GM10248 (cell line): ENCODE measurements at places on chromosomes 2 and 18.

- DNase-seq: no peak
Observed at GRCh38 chr2:136323195-136323594, 205.2 kb upstream of the CXCR4 start.

- DNase-seq: no peak
Observed at GRCh38 chr2:45103351-45104345, 94.4 kb upstream of the SIX2 start.

DNA sequence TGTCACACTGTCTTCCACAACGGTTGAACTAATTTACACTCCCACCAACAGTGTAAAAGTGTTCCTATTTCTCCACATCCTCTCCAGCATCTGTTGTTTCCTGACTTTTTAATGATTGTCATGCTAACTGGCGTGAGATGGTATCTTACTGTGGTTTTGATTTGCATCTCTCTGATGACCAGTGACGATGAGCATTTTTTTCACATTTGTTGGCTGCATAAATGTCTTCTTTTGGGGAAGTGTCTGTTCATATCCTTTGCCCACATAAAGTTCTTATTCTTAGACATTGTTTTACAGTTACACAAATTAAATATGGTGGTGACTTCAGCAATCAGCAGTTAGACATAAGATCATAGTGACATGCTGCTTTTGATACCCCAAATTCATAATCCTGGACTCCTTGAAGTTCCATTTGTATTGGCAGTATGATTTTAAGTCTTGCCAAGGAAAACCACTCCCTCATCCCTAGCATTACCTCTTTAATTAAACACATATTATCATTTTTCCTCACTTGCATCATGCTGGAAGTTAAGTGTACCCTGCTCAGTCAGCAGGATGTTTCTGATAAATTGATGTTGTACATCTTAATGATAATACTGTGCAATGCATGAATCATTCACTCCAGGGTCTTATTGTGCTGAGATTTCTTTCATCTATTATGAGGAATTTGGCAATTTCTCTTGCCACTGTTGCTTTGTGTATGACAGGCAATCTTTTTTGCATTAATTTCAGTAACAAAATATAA is 67.6 kb upstream of the STAT1 start:
- DNase-seq: no peak

DNA sequence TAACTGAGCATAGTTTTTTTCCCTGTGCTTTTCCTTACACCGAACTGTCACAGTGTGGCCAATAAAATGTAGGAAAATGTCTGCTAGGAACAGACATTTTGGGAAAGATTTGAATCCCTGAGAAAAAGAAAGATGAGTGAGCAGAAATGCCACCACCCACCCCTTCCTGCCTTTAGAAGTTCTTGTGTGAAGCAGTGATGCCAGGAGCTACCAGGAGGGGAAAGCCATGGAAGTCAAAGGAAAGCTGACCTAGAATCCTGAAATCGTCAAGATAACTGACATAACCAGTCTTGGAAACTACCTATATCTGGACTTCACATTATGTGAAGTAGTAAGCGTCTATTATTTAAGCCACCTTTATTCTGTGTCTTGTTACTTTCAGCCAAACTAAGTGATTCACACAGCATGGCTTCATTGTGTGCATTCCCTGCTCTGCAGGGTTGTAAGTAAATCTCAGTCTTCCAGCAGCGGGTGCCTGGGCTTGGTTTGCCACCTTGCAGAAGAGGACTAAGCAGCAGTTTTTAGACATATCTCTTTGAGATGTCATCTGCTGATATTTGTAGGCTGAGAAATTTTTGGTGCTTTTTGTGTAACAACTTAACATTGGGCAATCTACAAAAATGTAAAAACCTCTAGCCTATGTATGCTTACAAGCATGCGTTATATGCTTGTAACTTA is 11.2 kb upstream of the SPRED2 start:
- DNase-seq: no peak

DNA sequence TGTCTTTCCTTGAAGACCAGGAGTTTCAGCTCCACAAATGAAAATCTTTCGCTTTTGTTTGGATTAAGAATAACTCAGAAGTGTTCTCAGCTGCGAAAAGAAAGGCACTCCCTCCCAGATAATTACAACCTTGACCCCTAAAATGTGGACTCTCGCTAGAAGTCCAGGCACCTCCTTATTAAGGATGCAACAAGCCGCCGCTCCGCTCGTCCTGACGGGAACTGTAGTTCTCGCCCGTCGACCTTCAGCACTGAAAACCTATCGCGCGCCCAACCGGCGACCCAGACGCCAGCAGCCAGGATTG is 559 bp downstream of the IMMT start:
- DNase-seq: no peak

DNA sequence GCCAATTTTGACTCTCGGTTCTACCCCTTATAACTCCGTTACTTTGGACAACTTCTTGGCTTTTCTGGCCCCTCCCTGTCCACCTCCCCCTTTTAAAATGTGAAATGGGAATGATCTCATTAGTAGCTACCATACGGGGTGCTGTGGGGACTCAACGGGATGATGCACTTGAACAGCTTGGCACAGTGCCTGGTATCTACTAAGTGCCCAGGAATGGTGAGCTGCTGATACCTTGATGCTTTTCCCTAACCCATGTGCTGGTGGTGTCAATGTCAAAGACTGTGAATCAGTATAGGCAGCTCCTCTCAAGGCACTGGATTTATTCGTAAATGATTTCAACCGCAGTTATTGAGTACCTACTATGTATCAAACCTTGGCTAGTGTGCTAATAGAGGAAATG is 204.2 kb downstream of the LOXHD1 start:
- no peak for DNase-seq

DNA sequence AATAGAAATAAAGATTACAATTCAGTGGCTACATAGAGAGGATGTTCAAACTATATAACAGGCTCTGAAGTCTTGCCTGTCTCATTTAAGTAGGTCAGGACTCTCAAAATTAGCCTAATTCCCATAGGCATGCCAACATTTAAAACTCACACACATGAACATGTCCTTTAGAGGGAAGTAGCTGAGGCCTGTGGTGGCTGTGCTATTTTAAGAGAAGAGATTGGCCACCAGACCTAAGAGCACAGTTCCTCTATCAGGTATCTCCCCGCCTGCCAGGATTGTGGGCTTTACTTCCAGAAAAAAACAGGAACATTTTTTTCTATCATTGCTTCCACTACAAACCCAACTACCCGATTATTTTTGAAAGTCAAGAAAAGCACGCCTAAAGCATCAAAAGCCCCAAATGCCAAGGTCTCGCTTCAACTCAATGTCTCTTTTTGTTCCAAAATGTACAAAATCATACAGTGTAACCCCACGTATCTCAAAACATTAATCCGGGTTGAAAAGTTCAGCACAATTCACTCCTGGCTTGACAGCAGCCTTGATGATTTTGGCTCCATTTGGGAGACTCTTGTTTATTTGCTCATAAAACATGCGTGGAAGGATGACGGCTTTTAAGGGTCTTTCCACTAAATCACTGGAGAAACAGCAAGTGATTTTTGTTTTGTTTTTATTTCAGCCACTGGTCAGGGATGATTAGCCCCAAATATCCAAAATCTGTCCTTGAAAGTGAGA is 15.3 kb downstream of the FHL2 start:
- DNase-seq: no peak

GRCh38 chr2:88170472-88170892 is 336 bp downstream of the THNSL2 start:
- DNase-seq: no peak

- no peak for DNase-seq
Observed at GRCh38 chr2:158414538-158414937, 42.0 kb downstream of the CCDC148 start.

DNA sequence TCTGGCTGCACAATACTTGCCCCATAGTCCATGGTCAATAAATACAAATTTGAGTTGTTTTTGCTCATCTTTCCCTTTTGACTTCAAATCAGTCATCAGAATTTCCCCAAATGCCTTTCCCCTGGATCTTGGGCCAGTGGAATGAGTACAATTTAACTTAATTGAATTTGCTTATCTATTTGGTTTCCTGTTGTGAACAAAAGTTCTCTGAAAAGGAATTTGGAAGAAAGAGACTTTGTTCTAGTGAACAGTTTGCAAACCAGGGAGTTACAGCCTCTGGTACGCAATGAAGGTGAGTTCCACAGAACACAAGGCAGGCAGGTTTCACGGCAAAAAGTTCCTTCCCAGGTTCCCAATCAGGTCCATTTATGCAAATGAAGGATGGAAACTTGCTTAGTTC is 1.2 kb upstream of the UGT1A1 start:
- DNase-seq: no peak

- no peak for DNase-seq
Observed at GRCh38 chr2:241065355-241065803, 36.7 kb downstream of the MTERF4 start.

- no peak for DNase-seq
Observed at GRCh38 chr18:50695431-50696176, 124.2 kb downstream of the MRO start.

GRCh38 chr2:197460649-197461048 is 7.3 kb downstream of the COQ10B start:
- no peak for DNase-seq

DNA sequence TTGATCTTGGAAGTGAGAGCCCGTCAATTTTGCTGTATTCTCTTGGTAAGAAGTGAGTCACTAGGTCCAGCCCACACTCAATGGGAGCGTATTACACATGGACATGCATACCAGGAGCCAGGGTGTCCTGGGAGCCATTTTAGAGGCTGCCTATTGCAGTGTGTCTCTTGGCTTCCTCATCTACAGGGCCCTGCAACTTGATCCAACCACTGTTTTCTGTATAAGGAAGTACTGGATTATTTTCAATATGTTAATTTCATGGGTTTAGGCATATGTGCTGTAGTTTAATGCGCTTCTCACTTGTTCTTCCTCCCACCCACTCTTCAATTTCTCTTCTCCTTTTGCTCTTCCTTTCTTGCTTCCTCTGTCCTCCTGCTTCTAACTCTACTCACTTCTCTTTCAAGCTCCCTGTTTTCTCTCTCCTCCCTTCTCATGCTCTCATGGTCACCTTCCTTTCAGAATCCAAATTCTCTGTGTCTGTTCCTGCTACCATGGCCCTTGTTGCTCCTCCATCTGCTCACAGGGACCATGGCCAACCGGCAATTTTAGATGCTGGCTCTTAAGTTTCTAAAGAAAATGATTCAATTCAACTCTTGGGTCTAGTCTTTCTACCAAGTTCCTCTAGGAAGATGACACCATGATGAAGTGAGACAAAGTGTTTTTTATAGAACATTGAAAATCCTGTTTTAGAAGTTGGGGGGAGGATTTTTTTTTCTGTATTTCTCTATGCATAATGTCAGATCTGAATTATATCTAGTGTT is 152.0 kb upstream of the ZEB2 start:
- DNase-seq: no peak

DNA sequence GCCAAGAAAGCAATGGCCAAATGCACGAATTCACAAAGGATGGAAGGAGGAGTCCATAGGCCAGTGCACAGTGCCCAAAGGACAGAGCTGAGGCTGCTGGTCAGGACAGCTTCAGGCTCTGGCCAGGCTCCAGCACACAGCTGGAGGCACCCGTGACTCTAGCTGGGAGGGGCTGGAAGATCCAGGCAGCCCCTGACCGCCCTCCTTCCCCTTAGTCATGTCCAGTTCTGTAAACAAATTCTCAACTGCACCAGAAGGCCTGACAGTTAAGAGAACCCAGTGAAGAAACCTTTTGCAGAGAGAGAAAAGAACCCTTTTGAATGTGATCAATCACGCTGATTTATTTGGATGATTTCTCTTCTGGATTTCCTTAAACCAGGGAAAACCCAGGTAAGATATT is 7.7 kb upstream of the YWHAQ start:
- no peak for DNase-seq

DNA sequence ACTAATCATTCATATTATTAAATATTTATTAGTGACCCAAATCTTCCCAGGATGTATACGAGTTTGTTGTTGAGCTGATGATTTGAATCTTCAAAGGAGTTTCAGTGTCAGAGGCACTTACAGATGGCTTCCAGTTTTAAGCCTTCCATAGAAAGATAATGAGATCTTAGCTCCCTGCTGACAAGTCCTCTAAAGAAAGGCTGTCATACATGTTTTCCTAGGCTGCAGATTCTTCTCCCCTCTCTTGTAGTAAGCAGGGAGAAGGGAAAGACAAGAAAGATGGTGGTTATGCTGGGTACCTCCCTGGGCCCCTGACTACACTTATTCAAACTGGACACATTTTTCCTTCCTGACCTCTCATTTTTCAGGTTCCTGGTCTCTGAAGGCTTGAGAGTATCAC is 8.1 kb upstream of the GAREM1 start:
- DNase-seq: no peak

GRCh38 chr2:143974262-143974661 is 545.7 kb downstream of the ZEB2 start:
- no peak for DNase-seq

GRCh38 chr2:128329607-128330006 is 10.9 kb upstream of the HS6ST1 start:
- DNase-seq: no peak

DNA sequence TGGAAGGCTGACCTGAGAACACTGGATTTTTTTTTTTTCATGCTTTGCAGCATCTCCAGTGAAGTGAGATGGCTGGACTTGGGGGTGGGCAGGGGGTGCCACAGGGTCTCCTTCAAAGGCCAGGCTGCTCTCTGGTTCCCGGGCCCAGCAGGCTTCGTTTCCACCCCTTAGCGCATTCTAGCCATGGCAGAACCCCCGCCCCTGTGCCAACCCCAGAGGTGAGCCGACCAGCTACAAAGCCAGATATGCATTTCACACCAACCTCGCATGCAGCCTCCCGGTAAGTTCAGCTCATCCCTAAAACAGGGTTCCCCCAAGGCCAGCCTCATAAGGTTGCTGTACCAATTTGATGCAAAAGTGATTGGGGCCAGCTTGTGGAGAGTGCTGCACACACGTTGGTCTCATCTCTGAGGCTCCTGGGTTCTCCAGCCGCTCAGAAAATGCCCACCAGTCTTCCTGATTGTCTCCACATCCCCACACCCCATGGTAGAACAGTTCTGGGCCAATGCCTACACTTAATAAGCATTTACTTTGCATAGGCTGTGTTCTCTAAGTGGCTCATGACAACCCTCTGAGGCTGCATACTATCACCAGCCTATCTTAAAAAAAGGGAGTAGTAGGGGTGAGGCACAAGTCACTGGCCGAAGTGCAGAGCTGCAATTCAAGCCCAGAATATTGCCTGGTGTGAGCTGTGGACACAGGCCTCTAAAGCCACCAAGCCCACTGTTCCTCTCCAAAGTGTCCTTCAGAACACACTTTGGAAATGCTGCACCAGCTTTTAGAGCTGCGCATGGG is 23.3 kb downstream of the SMAD7 start:
- no peak for DNase-seq

DNA sequence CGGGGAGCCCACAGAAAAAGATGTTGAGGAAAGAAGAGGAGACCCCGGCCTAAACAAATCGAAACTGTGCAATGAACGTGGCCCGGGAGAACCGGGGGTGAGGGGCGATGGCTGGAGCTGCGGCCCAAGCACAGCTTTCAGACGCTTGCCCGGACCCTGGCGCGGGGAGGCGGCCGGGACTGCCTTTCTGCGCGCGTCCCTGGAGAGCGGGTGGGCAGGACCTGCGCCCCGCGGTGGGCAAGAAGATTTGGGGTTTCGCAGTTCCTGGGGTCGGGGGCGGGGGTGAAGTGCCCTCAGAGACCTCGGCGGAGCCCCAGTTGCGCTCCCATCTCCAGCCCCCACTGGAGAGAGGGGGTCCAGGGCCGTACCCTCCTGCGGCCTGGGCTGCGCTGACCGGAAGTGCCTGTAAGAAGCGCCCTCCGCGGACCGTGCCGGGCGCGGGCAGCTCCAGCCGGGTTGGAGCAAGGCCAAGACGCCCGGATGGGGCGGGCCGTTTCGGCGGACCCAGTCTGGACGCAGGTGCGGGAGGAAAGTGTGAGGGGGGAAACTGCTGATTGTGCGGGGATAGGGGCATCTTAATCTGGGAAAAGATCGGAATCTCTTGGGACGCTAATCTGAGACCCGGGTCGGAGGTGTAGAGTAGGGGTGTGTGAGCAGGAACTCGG is 11.6 kb downstream of the EN1 start:
- DNase-seq: no peak

GRCh38 chr18:23067236-23067635 is 68.0 kb upstream of the CABLES1 start:
- no peak for DNase-seq
